Brain (organoid and tissue), 16 donors: ENCODE measurements at places on chromosomes 7 and 10. TPM values are rescaled to one million over a fixed set of nuclear protein-coding genes. Genes with fewer than 3 reads are reported as not detected.

SFXN3 gene
- 25.9 TPM for polyA plus RNA-seq

EN2 gene
- polyA plus RNA-seq: 0.19 TPM

KDM7A gene
- 5.5 TPM for polyA plus RNA-seq

DPYSL4 gene
- polyA plus RNA-seq: 116 TPM

TAS2R41 gene
- not detected for polyA plus RNA-seq

CARD11 gene
- polyA plus RNA-seq: 7.4 TPM

PTF1A gene
- polyA plus RNA-seq: not detected

SLC26A3 gene
- not detected for polyA plus RNA-seq

OPALIN gene
- 31.9 TPM for polyA plus RNA-seq

BLNK gene
- polyA plus RNA-seq: 1.0 TPM

FLNC gene
- 7.8 TPM for polyA plus RNA-seq

CYP2C8 gene
- not detected for polyA plus RNA-seq

FAM221A gene
- polyA plus RNA-seq: 21.0 TPM

TMEM225B gene
- polyA plus RNA-seq: 2.7 TPM

IGFBP1 gene
- polyA plus RNA-seq: 0.81 TPM

VAX1 gene
- polyA plus RNA-seq: 0.48 TPM

MYO3A gene
- 29.6 TPM for polyA plus RNA-seq

STEAP4 gene
- polyA plus RNA-seq: 0.19 TPM

PTCD1 gene
- polyA plus RNA-seq: 5.1 TPM

GIMAP4 gene
- polyA plus RNA-seq: 8.7 TPM

GPER1 gene
- 10.9 TPM for polyA plus RNA-seq

SORCS3 gene
- 0.88 TPM for polyA plus RNA-seq

PRKAR2B gene
- polyA plus RNA-seq: 35.8 TPM

NEUROD6 gene
- polyA plus RNA-seq: 2.6 TPM

NOS3 gene
- polyA plus RNA-seq: 4.2 TPM

SPDYE11 gene
- not detected for polyA plus RNA-seq

CDH23 gene
- 5.9 TPM for polyA plus RNA-seq

OLAH gene
- not detected for polyA plus RNA-seq

RINT1 gene
- polyA plus RNA-seq: 8.1 TPM

HOXA11 gene
- polyA plus RNA-seq: 20.1 TPM

PSD gene
- polyA plus RNA-seq: 104 TPM

DGKI gene
- polyA plus RNA-seq: 2.5 TPM

MRPL32 gene
- polyA plus RNA-seq: 30.8 TPM

GBF1 gene
- 37.1 TPM for polyA plus RNA-seq

ECHS1 gene
- 132 TPM for polyA plus RNA-seq

LRRC17 gene
- 0.95 TPM for polyA plus RNA-seq

ANXA8L1 gene
- polyA plus RNA-seq: not detected

HOXA10 gene
- 62.0 TPM for polyA plus RNA-seq

LIMK1 gene
- polyA plus RNA-seq: 67.3 TPM

C10orf88 gene
- polyA plus RNA-seq: 6.1 TPM

PRKCQ gene
- polyA plus RNA-seq: 5.1 TPM

KCNMA1 gene
- polyA plus RNA-seq: 11.6 TPM

GPR37 gene
- polyA plus RNA-seq: 63.7 TPM

IFIT1 gene
- polyA plus RNA-seq: 15.9 TPM

PVRIG gene
- 0.22 TPM for polyA plus RNA-seq

ELFN1 gene
- polyA plus RNA-seq: 1.2 TPM

SPDYE2B gene
- not detected for polyA plus RNA-seq

MAT1A gene
- polyA plus RNA-seq: 0.39 TPM

VIPR2 gene
- 0.81 TPM for polyA plus RNA-seq

ANKRD30A gene
- polyA plus RNA-seq: not detected

LRRTM3 gene
- polyA plus RNA-seq: 0.85 TPM
